ENCODE measurements at places on chromosomes 1 and 21.

DNA sequence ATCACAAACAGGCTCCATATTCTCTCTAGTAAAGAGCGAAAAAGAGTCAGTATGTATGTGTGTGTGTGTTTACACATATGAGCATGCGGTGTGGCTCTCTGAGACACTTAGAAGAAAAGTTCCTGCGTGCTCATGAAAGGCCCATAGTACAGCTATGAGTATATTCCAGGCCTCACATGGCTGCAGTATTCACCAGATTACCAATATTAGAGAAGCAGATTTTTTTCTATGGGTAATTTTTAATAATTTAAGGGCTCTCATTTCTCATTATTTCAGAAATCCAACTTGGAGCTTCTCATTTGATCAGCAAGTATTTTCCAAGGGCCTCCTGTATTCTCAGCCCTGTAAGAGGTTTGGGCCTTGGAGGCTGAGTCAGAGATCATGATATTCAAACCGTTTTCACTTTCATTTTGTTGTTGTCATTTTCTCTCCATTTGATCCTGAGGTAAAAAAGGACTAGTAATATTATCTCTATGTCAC, 232.9 kb upstream of the SGIP1 start:
- no peak for DNase-seq

GRCh38 chr1:90919900-90920299, 101.9 kb downstream of the ZNF644 start:
- no peak for DNase-seq

GRCh38 chr21:29418813-29419212, 120.1 kb downstream of the BACH1 start:
- no peak for DNase-seq

DNA sequence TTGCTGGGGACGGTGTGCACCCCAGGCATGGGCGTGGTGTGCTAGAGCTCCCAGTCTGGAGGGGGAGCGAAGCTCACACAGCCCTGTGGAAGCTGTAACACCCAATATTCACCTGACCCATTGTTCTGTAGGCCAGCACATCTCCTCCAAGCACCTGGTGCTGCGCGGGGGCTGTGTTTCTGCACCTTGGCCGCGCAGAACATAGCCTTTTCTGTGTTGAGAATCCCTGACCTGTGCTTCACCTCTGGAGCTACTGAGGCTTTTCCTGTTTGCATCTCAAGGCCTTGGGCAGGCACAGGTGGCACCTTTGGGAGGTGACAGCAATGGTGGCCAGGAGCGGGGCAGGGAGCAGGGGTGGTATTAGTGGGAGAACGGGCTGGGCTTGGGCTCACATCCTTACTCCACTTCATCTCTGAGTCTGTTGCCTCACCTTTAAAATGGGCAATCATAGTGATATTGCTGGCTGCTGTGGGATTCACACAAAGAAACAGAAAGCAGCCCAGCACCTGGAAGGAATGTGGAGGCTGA, 343.9 kb upstream of the AJAP1 start:
- no peak for DNase-seq

GRCh38 chr1:159826441-159827101, at the start of gene SLAMF8:
Gene SLAMF8 (plus strand): TSS chr1:159826873. CDS start chr1:159826899, 26 bp downstream.
- DNase-seq: no peak

DNA sequence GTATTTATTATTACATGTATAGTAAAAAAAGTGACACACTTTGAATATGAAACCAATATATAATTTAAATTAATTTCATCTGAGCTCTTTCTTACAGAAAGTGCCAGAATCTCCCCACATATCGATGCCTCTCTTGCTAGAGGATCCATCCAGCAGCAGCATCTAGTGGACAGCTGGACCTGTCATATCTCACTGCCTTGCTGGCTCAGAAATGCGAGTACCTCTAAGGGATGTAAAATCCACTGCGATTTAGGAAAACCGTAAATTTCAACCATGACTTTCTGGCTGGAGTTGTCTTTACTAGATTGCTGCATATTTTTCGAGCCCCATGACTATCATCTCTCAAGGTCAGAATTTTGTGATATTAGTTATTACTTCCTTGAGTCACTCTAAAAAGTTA, 333.8 kb downstream of the NEGR1 start:
- no peak for DNase-seq

- peak; percentile 52 for DNase-seq
Observed at GRCh38 chr1:177170756-177171535, at the start of gene BRINP2. Gene BRINP2 (plus strand): TSS chr1:177170958. CDS start chr1:177229877, 58,919 bp downstream.

DNA sequence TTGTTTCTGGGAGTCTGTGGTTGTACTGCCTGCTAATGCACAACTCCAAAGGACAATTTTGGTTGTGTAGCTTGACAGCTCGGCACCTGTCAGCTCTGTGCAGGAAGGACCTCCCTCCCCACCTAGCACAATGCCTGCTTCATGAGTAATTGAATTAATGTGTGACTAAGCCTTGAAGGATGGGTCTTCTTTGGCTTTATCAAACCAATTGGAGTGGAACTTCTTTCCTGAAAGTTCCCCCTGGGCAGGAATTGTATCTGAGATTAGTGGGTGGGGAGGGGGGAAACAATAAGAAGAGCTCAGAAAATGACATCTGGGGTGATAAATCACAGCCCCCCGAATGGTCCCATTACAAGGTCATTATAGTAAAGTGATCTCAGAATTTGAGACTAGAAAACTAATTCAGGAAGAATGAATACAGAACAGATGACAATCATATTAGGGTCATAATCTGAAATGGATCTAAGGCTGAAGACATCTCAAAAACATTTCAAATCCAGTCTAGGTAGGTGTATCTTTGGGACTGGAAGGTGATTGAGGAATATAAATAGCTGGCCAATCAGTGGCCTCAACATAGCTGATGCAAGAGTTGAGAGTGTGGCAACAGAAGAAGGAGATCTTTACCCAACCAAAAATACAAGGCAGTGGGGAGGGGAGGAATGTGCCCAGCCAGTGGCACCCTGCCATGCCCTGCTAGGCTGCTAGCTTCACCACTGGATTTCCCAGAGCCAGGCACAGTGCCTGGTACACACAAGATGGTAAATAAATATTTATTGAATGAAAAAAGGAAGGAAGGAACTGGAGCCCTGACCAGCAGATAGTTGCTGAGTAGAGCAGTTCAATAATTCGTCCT, 10.1 kb upstream of the SESN2 start:
- DNase-seq: no peak

- no peak for DNase-seq
Observed at GRCh38 chr21:36450511-36450910, 29.4 kb downstream of the CLDN14 start.

DNA sequence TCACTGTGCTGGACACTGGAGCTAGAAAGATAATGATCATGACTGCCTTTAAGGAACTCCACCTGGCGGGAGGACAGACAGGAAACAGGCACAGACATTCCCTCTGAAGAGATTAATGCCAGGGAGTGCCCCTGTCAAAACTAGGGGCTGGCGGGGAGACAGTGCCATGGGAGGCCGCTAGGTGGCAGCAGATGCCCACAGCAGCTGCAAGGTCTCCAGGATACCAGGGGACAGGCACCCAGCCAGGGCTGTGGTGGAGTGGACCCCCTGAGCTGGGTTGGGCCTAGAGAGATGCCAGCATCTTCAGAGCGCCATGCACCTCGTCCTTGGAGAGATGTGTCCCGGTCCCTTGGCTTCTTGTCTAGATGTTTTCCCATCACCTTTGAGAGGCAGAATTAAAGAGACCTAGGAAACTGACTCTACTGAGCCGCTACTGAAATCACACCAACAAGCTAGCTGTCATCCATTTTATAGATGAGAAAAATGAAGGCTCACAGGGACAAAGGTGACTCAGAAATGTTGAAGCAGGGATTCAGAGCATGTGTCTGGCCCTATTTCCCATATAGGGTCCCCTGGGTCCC, 3.6 kb downstream of the REN start:
- DNase-seq: peak; percentile 36

DNA sequence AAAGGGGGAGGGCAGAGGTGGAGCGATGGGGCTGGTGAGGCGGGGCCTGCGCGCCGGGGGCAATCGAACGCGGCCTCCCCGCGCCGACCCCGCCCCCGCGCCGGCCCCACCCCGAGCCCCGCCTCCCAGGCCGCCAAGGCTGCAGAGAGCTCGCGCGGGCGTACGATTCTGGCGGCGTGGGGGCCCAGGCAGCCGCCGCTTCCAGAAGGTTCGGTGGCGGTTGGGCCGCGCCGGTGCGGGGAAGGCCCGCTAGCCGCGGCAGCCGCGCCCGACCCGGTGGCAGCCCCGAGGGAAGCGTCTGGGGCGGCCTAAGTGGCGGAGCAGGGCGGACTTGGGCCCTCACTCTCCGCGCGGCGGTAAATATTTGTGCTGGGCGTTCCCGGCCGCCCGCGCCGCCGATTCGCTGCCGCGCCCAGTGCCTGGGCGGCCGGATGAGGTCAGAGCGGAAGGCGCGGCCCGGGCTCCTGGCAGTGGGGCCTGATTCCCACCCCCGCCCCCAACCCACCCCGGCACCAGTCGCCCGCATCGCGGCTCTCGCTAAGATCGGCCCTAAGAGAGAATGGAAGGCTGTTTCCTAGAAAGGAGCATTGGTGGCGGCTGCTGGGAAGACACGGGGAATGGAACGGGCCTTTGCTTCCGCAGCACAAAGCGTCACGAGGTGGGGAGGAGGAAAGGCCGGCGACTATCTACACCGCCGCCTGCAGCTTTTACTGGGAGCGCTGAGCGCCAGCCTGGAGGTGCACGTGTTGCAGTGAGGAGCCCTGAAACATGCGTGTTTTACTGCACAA, at the start of gene ACOT7:
Gene ACOT7 (minus strand): TSS at position 368 of the 788 bp plus-strand sequence. CDS start 368 bp downstream, outside the sequence.
- DNase-seq: peak; percentile 67

DNA sequence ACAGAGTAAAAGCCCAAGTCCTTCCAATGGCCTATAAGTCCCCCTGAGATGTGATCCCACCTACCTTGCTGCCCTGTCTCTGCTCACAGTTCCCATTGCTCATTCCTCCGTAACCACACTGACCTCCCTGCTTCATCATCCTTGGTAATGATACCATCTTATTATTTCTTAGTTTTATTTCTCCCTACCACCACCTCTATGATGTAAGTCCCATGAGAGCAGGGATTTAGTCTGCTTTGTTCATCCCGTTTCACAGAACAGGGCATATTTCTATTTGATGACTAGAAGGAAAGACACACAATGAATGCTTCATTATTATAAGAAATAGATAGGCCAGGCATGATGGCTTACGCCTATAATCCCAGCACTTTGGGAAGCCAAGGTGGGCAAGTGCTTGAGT, 22.5 kb downstream of the NIBAN1 start:
- no peak for DNase-seq

DNA sequence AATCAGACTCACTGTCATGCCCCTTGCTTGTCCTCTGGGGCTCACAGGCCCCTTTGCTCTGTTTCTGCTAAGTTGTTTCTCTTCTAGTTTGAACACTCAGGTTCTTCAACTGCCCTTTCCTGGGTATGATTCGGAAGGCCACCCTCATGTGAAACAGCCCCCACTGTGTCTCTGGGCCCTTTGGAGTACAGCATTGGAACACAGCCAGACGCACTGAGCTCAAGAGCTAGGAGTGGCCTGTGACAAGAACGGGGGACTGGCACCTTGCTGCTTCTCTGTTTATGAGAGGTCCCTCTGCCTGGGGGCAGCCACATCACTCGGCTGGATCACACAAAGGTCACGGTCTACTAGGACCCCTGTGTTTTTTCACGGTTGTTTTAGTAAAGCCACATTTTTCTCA, 114.4 kb upstream of the ZC3H12A start:
- DNase-seq: no peak

- no peak for DNase-seq
Observed at GRCh38 chr1:89703469-89703868, 70.5 kb downstream of the LRRC8C start.

GRCh38 chr1:159902541-159902940, 2.6 kb upstream of the CFAP45 start:
- no peak for DNase-seq

DNA sequence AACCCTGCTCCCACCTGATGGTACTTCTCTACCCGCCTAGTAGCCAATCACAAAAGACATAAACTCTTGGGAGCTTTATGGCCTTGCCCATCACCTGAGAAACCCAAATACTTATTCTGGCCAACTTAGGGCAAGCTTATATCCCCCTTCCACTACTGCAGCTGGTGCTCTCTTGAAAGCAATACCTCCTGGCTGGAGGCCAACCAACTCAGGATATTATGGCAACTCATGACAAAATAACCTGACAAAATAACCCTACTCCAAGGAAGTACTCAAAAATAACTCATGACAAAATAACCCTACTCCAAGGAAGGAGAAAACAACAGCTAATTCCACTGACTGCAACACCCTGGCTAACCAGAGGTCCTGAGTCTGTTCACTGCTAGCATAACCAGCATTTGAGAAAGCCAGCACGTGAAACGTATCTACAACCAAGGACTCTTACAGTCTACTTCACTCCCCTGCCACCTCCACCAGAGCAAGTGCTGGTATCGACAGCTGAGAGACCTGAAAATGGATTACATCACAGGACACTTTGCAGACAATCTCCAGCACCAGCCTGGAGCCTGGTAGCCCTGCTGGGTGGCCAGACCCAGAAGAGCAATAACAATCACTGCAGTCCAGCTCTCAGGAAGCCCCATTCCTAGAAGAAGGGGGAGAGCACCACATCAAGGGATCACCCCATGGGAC, 179.9 kb downstream of the COL24A1 start:
- DNase-seq: no peak

DNA sequence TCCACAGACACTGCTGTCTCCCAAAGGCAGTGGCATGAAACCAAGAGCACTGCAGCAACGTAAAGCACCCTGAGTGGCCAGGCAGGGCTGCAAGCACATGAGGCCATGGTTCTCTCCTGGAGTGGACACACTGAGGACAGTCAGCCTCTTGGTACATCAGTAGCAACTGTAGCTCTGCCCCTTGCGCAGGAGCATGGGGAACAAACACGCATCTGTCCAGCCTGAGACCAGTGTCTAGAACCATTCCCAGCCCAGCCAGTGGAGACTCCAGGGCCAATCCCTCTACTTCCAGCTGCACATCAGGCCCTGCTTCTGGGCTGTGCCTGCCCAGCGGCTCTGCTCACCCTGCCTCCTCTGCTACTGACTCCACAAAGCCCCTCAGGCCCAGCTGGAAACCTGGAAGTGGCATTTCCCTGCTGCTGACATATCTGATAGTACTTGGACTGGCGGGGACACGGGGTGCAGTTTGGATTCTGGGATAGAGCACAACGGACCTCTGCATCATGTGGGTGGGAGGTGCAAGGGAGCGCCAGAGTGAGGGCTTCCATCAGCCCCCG, 49.0 kb downstream of the TOR1AIP2 start:
- DNase-seq: no peak

DNA sequence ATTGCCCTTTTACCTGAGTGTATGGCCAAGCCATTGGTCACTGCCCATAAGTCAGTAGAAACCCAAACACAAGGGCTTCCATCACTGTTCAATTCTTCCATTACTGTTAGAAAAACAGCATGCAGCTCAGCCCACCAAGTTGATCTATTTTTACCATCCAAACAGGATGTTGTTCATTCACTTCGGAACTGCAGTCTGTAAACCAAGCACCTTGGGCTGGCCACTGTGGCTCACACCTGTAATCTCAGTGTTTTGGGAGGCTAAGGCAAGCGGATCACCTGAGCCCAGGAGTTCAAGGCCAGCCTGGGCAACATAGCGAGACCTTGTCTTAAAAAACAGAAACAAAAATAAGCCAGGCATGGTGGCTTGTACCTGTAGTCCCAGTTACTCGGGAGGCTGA, 8.7 kb upstream of the MFSD2A start:
- DNase-seq: no peak

DNA sequence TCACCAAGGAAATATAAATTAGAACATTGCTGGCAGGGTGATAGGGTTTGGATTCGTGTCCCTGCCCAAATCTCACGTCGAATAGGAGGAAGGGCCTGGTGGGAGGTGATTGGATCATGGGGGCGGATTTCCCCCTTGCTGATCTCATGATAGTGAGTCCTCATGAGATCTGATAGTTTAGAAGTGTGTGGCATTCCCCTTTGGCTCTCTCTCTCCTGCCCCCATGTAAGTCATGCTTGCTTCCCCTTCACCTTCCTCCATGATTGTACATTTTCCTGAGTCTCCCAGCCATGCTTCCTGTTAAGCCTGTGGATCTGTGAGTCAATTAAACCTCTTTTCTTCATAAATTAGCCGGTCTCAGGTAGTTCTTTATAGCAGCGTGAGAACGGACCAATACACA, 60.6 kb downstream of the VPS26C start:
- DNase-seq: no peak

All from NCI-H1417 treated with DMSO at 0.1 percent for 48 hours (cell line).